Ovary (tissue), 10 donors: ENCODE measurements at places on chromosomes 7 and 10. TPM values are rescaled to one million over a fixed set of nuclear protein-coding genes. Genes with fewer than 3 reads are reported as not detected.

DNA sequence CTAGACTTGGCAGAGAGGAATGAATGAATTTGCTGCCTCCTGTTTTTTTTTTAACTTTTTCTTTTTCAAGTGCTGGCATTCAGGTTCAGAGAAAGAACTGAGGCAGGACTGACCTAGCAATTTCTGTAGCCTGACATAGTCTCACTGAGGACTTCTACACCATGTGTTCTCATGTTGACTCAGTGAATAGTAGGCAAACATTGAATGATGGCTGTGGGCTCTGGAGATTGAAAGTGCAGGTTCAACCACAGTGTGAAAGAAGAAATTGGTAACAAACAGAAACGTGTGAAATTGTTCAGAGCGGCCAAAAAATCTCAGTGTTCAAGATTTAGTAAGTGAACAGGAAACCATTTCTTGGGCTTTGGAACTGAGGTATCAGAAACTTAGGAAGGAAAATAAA, 322.4 kb upstream of the GHITM start:
- no peaks in the 10 kb centered on the region for H3K27me3 ChIP-seq
- no peaks in the 10 kb centered on the region for H3K4me1 ChIP-seq
- H3K27ac ChIP-seq = no peak overlapping the region
- H3K4me3 ChIP-seq = no peak overlapping the region

GRCh38 chr7:123846217-123846891, 1.4 kb downstream of the HYAL4 start:
- H3K27ac ChIP-seq = no peak overlapping the region
- no peaks in the 10 kb centered on the region for H3K4me1 ChIP-seq
- no peak for DNase-seq
- no peaks in the 10 kb centered on the region for H3K36me3 ChIP-seq

The TMEM270 gene
- not detected for polyA plus RNA-seq

GRCh38 chr7:103870664-103871063, 118.8 kb downstream of the RELN start:
- no peaks in the 10 kb centered on the region for H3K4me1 ChIP-seq
- H3K36me3 ChIP-seq = no peaks in the 10 kb centered on the region
- H3K27me3 ChIP-seq = no peaks in the 10 kb centered on the region
- H3K27ac ChIP-seq = no peak overlapping the region
- no peak overlapping the region for H3K4me3 ChIP-seq

The FAM131B gene
- 0.29 TPM for polyA plus RNA-seq

DNA sequence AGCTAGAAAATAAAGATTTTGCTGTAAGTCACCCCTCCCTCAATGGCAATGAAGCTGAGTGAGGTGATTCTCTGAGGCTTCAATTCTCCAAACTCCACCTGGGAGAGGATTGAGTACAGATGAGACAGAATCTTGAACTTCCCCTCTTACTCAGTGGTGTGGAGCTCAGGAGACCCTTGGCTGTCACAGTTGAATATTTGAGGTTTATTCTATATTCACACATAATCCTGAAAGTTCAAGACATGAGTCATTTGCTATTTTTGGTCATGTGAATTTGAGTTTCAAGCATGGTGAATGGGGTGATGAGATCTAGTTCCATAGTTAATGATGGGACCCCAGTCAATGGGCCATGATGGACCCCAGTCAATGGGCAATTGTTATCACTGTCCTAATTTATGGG, 13.9 kb upstream of the TECTB start:
- H3K4me1 ChIP-seq = no peaks in the 10 kb centered on the region
- H3K36me3 ChIP-seq = no peaks in the 10 kb centered on the region
- no peaks in the 10 kb centered on the region for H3K27me3 ChIP-seq
- DNase-seq = no peak
- no peak overlapping the region for H3K4me3 ChIP-seq

GRCh38 chr7:77537778-77538280, 734 bp downstream of the PTPN12 start:
- peak overlapping the region; percentile 92 for H3K4me3 ChIP-seq
- peak overlapping the region; percentile 88 for H3K27ac ChIP-seq
- H3K4me1 ChIP-seq = peaks cover 6% of the 10 kb centered on the region
- no peaks in the 10 kb centered on the region for H3K27me3 ChIP-seq
- no peaks in the 10 kb centered on the region for H3K36me3 ChIP-seq
- DNase-seq = no peak

DNA sequence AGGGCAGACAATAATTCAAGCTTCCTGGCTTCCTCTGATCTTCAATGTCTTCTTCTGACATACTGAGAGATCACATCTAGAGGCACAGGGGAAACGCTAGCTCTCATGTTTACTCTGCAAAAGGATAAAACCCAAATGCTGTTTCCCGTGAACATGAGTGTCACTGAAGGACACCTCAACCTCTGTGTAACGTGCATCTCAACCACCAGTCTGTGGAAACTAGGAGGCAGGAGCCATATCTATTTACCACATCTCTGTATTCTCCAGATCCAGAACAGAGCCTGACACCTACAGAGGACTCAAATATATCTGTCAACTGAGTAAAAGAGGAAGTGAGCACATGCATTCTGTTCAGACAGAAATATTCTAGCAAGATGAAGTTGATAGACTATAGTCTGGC, 140.3 kb upstream of the TARP start:
- H3K4me1 ChIP-seq = no peaks in the 10 kb centered on the region
- H3K27ac ChIP-seq = no peak overlapping the region
- H3K27me3 ChIP-seq = no peaks in the 10 kb centered on the region
- no peak for DNase-seq
- H3K36me3 ChIP-seq = no peaks in the 10 kb centered on the region

DNA sequence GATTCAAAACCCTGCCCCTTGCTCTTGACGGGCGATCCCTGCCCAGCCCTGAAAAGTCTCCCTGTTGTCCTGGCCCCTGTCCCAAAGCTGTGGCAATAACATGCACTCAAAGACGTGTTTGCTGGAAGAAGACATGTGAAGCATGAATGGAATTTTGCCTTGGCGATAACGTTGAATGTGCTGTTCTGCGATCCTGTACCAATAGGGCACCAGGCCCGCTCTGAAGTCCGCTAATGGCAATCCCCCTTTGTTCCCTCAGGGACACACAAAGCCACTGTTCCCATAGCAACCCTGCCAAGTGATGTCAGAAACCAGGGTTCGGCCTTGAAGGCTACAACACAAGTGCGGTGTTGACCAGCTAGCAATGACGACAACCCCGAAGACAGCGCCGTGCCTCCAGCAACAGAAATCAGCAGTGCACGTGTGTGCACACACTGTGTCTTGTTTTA, 284.6 kb downstream of the KLF6 start:
- H3K4me1 ChIP-seq = no peaks in the 10 kb centered on the region
- peak; percentile 71 for DNase-seq
- H3K27me3 ChIP-seq = no peaks in the 10 kb centered on the region
- H3K4me3 ChIP-seq = no peak overlapping the region

- no peaks in the 10 kb centered on the region for H3K27me3 ChIP-seq
- no peak overlapping the region for H3K27ac ChIP-seq
- DNase-seq = no peak
- no peak overlapping the region for H3K4me3 ChIP-seq
- H3K36me3 ChIP-seq = no peaks in the 10 kb centered on the region
- peaks cover 2% of the 10 kb centered on the region for H3K4me1 ChIP-seq
Measured at GRCh38 chr10:113566888-113567287, 14.0 kb downstream of the HABP2 start.

DNA sequence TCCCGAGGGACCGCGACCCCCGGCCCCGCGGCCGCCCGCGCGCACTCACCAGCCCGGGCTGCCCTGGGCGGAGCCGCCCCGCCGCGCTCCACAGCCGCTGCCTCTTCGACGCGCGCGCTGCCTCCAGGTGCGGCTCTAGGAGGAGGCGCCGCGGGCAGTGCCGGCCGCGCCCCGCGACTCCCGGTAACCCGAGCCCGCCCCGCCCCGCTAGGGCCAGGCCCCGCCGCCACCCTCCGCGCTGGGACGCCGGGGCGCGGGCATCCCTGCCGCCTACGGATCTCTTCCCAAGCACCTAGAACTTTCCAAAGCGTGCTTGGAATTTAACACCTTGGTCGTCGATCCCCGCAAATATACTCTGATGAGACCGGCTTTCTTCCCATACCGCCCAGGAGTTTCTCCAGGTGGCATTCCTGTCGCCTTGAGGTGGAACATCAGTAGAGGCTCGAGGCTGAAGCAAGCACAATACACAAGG, at the start of gene SLC26A5:
SLC26A5 (minus strand) TSS at position 159 of the 472 bp plus-strand sequence. CDS start 24,693 bp downstream, outside the sequence.
- H3K4me3 ChIP-seq = no peak within 1 kb of the TSS
- H3K27me3 ChIP-seq = no peaks in the 10 kb centered on the region
- H3K4me1 ChIP-seq = peaks cover 2% of the 10 kb centered on the region
- H3K36me3 ChIP-seq = no peaks in the 10 kb centered on the region

The NRBF2 gene
- 21.4 TPM for polyA plus RNA-seq

The NOBOX gene
- 0.36 TPM for polyA plus RNA-seq

- H3K27me3 ChIP-seq = peaks cover 2% of the 10 kb centered on the region
- H3K36me3 ChIP-seq = no peaks in the 10 kb centered on the region
- H3K4me3 ChIP-seq = no peak overlapping the region
- no peak for DNase-seq
- H3K4me1 ChIP-seq = no peaks in the 10 kb centered on the region
Measured at GRCh38 chr10:36381748-36382147, 739.7 kb upstream of the FZD8 start.

The VSTM2A gene
- 0.05 TPM for polyA plus RNA-seq

GRCh38 chr7:121061677-121062582, 73.4 kb downstream of the CPED1 start:
- no peak overlapping the region for H3K4me3 ChIP-seq
- no peaks in the 10 kb centered on the region for H3K36me3 ChIP-seq
- peaks cover 4% of the 10 kb centered on the region for H3K4me1 ChIP-seq
- no peaks in the 10 kb centered on the region for H3K27me3 ChIP-seq

The MALRD1 gene
- polyA plus RNA-seq = 1.5 TPM

DNA sequence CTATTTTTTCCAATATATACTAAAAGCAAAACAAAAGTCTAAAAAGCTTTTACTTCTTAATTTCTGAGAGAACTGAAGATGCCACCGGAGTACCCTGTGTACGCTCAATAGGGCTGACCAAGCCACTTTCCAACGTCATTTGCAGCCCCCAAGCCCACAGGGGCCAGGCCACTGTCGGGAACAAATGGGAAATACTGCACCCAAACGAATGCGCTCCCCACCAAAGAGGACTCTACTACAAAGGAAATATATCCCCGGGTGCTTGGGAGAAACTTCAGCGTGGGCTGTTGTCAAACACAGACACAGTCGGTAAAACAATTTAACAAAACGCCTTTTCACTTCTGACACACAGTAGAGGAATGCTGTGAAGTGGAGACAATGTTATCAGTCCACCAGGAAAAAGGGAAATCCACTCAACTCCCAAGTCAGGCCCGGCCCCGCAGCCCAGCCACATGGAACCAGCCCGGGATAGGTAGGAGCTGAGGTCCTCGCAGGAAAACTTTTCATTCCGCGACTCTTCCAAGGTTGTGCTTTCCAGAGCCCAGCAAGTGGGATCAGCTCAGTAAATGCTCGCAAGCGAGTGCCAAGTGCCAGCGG, 1.4 kb downstream of the PARD3 start:
- H3K4me1 ChIP-seq = peaks cover 21% of the 10 kb centered on the region
- H3K36me3 ChIP-seq = no peaks in the 10 kb centered on the region
- peak overlapping the region; percentile 97 for H3K27ac ChIP-seq

GRCh38 chr7:158016180-158017097, 571.2 kb downstream of the PTPRN2 start:
- no peak for DNase-seq
- H3K36me3 ChIP-seq = no peaks in the 10 kb centered on the region
- no peak overlapping the region for H3K27ac ChIP-seq
- no peaks in the 10 kb centered on the region for H3K27me3 ChIP-seq

DNA sequence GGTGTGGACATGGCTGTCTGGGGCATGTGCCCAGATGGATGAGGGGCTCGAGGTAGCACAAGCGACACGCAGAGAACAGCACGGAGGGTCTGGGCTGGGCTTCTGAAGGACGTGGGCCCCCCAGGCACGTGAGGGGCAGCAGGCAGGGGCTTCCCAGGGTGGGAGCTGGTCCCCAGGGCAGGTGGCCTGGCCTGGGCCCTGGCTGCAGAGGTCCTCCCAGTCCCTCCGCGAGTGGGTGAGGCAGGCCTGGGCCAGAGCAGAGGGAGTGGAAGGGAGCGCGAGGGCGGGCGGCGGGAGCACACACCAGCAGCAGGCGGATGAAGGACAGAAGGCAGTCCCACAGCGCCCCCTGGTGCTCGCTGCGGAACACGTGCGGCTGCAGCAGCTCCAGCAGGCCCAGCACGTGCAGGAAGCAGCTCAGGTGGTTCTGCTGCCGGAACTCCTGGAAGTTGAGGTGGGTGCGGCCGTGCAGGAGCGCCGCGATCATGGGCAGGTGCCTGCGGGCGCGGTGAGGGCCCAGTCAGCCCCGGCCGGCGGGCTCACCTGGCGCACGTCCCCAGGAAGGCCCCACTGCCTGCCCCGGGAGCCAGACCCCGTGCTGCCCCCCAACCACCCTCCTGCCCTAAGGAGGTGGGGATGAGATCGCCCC, 14.7 kb upstream of the MICALL2 start:
- no peak overlapping the region for H3K27ac ChIP-seq
- no peaks in the 10 kb centered on the region for H3K36me3 ChIP-seq
- no peak overlapping the region for H3K4me3 ChIP-seq

DNA sequence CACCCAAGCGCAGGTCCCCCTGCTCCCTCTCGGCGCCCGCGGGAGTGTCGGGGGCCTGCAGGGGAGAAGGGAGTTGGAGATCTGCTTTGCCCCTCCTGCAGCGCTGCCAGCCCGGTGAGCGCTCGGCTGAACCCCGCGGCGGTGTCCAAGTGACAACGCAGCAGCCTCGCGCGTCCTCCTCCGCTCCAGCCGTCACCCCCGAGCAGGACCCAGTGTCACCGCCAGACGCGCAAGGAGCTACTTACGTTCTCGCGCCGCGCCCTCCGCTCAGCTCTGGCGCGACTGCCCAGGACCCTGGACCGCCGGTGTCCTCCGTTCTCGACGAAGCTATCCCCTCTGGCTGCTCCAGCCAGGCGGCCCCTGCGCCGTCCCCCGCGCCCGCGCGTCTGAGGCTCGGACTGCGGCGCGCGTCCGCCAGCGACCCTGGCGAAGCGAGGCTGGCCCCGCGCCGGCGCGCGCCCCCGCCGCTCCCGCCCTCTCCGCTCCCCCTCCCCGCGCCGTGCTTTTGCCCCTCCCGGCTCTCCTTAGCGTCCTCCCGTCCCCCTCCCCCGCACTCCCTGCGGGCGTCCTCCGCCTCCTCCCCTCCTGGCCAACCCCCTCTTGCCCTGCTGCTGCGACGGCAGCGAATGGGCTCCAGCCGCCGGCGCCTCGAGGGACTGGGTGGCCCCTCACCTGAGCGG, at the start of gene NRCAM:
NRCAM (minus strand) TSS at position 439 of the 680 bp plus-strand sequence. CDS start 216,372 bp downstream, outside the sequence.
- peak; percentile 11 for DNase-seq
- H3K27me3 ChIP-seq = no peaks in the 10 kb centered on the region
- H3K4me1 ChIP-seq = peaks cover 4% of the 10 kb centered on the region
- peak within 1 kb of the TSS; percentile 21 for H3K4me3 ChIP-seq
- H3K27ac ChIP-seq = no peak within 1 kb of the TSS

GRCh38 chr10:9621216-9621615, 1396.5 kb upstream of the CELF2 start:
- no peaks in the 10 kb centered on the region for H3K36me3 ChIP-seq
- no peaks in the 10 kb centered on the region for H3K27me3 ChIP-seq
- no peaks in the 10 kb centered on the region for H3K4me1 ChIP-seq
- H3K4me3 ChIP-seq = no peak overlapping the region
- H3K27ac ChIP-seq = no peak overlapping the region
